ENCODE measurements at places on chromosomes 11 and 22. TPM values are rescaled to one million over a fixed set of nuclear protein-coding genes. Genes with fewer than 3 reads are reported as not detected.

AMPD3 gene
- 9.1 TPM for total RNA-seq

NAALAD2 gene
- 0.11 TPM for total RNA-seq

OR2D2 gene
- total RNA-seq = not detected

OR4C11 gene
- total RNA-seq = not detected

OR4D5 gene
- total RNA-seq = not detected

CEP57 gene
- total RNA-seq = 41.9 TPM
